Breast epithelium (tissue), 4 donors: ENCODE measurements at places on chromosomes 2 and 18.

- no peak for DNase-seq
Observed at GRCh38 chr2:176534798-176535466, 265.7 kb downstream of the MTX2 start.

GRCh38 chr2:135798275-135798705 is 38.7 kb downstream of the LCT start:
- no peak for DNase-seq

DNA sequence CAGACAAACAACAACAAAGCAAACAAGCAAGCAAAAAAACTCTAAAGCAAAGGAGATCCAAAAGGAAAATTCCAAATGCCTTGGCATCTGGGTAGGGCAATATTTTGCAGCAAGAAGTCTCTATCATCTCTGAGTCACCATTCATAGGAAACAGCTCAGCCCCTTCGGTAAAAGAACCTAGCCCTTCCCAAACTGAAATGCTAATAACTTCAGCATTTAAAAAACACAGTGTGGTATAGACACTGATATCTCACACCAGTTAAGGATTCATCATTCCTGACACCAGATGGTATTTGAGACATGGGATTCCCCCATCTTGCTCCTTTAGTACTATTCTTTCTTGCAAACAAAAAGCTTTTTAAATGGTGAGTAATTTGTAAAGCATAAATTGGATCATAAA is 491.8 kb downstream of the TXNL1 start:
- no peak for DNase-seq

- no peak for DNase-seq
Observed at GRCh38 chr18:73947180-73947921, 200.3 kb downstream of the FBXO15 start.

DNA sequence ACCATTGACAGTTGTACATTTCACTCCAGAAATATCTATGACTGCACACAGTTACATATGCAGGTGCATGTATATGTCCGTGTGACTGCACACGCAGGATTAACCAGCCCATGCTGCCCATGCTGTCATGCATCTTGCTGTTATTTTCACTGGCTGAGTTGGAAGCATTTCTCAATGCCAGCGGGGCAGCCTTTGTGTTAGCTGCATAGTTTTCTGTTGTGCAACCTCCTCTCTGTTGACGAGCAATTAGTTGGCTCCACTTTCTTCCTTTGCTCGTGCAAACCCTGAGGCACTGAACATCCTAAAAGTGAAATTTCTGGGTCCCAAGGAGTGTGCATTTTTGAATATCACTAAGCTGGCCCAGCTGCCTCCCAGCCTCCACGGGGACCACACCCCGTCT is 133.4 kb upstream of the GLI2 start:
- no peak for DNase-seq

DNA sequence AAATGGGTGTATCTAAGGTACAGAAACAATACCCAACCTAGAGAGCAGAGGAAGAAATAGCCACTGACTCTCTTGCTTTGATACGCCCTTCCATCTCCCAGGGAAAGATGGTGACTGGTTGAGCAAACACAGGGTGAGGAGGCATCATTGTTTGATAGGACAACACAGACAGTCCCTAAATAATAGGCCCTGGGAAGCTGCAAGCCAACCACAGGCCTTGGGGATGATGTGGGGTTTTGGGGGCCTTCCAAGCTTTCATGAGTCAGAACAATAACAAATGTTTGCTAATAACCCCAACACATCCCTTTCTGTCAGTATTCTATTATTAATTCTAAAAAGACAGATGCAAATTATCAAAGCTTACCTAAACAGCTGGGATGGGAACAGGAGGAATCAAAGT is 9.8 kb downstream of the LGALSL start:
- no peak for DNase-seq

- no peak for DNase-seq
Observed at GRCh38 chr2:234930397-234930796, 21.4 kb upstream of the SH3BP4 start.

- DNase-seq, result no peak
Observed at GRCh38 chr18:57930476-57930875, 113.5 kb upstream of the NEDD4L start.

DNA sequence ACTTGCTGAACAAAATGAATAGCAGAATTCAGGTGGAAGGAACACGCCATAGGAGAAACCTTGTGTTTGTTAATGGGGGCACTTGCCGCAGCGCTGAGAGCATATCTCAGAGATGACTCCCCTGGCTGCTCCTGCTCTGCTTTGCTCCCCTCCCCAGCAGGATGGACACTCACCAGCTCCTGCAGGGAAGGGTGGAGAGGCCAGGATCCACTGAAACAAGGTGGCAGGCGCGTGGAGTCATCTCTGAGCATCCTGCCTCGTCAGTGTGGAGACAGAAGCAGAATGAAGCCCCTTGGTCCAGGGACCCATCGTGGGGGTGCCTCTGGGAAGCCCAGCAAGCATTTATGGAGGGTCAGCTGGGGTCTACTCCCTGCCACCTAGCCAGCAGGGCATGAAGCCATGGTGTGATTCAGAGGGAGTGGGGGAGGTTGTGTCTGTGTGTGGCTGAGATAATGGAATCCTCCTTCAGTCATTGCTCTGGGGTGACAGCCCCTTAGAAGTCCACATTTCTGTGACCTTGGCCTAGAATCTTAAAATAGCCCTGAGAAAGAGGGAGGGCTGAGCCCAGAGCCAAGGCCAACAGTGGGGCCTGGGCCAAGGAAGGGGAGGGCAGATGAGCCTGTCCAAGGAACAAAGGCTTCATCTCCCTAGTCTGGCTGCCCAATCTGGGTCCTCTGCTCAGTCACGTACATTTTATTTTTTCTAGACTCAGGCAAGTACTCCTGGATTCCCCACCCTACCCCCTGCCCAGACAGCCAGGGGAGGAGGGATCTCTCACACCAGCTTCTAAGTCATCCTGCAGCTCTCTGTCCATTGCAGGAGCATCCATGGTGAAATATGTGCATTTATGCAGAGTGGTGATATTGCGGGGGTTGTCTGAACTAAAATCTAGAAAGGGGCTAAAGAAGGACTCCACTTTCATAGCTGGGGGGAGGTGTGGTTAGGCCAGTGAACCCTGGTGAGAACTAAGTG is 215.4 kb downstream of the ZBTB7C start:
- no peak for DNase-seq

GRCh38 chr2:232829988-232830387 is 40.1 kb upstream of the SNORC start:
- no peak for DNase-seq

- no peak for DNase-seq
Observed at GRCh38 chr2:8457092-8457481, 224.8 kb upstream of the ID2 start.
